ENCODE measurements at places on chromosomes 11 and 22.

GRCh38 chr11:112961751-112962578 lies 745 bp downstream of the NCAM1 start:
- no peak for DNase-seq

GRCh38 chr11:27621405-27622161 lies 78.7 kb downstream of the BDNF start:
- DNase-seq, result no peak

- DNase-seq, result peak; percentile 83
These were observed 1.3 kb downstream of the SSH3 start for GRCh38 chr11:67304511-67305113.

DNA sequence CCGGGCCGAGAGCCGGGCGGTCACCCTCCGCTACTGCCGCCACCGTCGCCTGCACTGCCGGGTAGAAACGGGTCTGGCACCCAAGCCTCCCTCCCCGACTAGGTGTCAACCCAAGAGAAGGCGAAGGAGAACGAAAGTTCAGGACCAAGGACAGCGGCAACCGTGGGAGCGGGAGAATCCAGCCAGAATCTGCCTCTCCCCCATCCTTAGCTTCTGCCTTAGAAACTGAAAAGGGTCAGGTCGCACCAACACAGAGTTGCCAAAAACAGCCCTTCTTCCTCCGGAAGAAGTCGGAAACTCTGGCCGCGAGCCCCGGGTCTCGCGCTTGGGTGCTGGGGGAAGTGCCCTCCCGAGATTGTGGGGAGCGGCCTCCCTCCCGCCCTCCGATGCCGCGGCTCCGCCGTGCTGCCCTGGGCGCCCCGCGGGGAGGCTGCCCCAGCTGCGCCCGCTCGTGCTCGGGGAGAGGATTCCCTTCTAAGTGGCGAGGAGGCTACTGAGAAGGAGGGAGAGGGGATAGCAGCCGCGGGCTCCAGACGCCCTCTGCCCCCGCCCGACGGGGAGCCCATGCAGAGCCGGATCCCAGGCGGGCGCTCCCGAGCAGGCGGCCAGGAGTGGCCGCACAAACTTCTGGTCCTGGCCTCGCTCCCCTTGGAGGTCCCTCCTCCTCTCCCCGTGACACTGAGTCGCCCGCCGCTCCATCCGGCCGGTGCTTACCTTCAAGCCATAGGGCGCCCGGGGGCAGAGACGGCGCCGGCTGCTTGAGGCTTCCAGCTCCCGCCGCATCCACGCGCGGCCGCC lies 637 bp downstream of the DRD2 start:
- DNase-seq, result no peak

- DNase-seq, result peak; percentile 98
These were observed at the start of gene MAPK1 for GRCh38 chr22:21867528-21868266. Gene MAPK1 (minus strand): TSS chr22:21867645. CDS start chr22:21867440, 205 bp downstream.

- no peak for DNase-seq
These were observed 58.7 kb downstream of the ZNF280B start for GRCh38 chr22:22449819-22450218.

GRCh38 chr11:119344291-119345010 lies 2.1 kb downstream of the MFRP start:
- no peak for DNase-seq

Measured in mesenteric fat pad (tissue), 1 donor.